Peyer's patch (tissue), 4 donors: ENCODE measurements at places on chromosomes 7 and 10. TPM values are rescaled to one million over a fixed set of nuclear protein-coding genes. Genes with fewer than 3 reads are reported as not detected.

- no peak for DNase-seq
These were observed 51.7 kb downstream of the ZNF438 start for GRCh38 chr10:30979956-30980355.

The PSD gene
- 1.6 TPM for total RNA-seq

DNA sequence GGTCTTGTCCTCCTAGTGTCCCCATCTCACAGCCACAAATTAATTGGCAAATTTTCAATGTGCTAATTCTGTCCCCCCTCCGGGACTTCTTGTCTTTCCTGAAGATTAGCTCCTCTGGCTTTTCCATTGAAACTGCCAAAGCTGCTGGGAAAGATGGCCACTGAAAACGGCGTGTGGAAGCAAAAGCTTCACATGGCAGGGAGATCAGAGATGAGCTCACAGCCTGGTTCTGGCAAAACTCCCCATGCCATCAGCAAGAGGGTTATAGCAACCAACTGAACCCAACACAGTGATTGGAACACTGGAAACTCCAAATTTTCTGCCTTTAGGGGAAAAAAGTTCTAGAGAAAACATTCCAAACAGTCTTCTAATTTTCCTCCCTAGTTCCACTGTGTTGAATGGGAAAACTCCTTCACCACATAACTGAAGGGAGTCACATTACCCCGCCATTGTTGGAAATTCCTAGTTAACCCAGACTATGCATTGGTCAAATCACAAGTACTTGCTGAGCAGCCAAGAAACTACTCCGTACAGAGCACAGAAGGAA lies 37.0 kb downstream of the NRAP start:
- no peak for DNase-seq

DNA sequence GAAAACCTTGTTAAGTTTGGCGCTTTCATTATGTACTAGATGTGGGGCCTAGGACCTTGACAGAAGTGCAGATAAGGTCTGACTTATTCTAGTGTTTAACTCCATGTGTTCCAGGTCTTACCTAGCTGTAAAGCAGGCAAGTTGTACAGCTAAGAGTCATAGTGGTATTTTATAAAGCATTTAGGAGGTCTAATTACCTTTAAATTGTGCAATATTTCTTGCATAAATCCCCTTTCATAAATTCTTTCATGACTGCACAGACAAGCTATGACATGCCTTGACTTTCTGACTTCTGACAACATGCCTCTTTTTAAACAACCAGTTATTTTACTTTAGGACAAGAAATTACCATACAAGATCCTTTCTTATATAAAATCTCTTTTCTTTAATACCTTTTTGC lies 151.6 kb upstream of the VSTM2A start:
- no peak for DNase-seq

DNA sequence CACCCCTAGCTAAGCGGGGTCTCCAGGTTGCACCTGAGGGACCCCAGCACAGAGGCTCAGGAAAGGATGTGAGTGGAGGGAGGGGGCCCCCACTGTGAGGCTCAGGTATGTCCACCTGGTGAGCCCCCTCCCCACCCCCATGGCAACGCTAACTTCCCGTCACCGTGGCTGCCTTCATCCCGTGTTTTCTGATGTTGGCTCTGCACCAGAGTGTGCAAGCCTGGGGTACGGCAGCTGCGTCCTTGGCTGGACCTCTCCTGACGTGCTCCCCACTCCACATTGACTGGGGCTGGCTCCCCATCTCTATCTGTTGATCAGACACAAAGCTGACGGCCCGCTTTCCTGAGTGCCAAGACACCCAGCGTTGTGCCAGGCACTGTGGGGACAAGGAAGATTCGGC lies 136.7 kb downstream of the ACTR3B start:
- no peak for DNase-seq

The TBXAS1 gene
- 227 TPM for total RNA-seq

The GIMAP4 gene
- 22.5 TPM for total RNA-seq

DNA sequence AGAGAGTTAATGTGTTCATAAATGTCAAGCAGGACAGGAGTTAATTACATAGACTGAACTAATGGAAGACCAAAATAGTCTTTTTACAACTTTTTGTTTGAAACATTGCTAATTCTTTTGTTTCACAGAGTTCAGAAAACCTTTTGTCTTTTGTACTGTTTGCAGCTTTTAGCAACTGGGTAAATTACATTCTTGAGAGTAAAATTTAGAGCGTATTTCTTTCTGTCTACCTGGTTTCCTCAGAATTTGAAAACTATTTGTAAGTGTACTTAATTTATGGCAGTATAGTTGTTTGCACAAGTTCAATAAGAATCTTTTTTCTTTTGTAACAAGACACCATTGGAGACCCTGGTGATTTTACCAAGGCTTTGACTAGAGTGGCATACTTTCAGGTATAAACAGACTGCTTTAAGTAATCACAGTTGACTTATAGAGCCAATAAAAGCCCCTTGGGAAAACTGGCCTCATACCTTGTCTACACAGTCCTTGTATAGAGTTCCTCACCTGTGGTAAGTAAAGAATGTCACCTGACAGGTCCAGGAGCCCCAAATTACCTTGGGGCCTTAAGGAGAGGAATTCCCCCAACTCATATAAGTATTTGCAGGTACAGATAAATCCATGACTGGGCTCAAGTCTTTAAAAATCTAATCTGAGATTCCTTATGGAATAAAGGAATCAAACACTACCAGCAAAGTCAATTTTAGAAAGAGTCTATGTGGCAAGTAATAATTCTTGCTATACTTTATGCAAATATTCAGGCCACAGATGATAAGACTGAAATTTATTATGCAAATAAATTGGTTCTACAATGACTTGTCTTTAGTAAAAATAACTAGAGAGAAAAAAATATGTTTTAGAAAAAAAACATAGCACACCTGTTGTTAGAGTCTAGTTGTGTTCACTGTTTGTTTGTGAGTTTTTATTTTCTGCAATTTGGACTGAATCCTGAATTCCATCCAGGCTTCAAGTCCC lies 23.6 kb upstream of the CREB3L2 start:
- no peak for DNase-seq

GRCh38 chr10:79407811-79408795 lies 37.3 kb downstream of the ZCCHC24 start:
- DNase-seq: no peak

- no peak for DNase-seq
These were observed 81.3 kb upstream of the ARHGAP21 start for GRCh38 chr10:24804956-24805355.

DNA sequence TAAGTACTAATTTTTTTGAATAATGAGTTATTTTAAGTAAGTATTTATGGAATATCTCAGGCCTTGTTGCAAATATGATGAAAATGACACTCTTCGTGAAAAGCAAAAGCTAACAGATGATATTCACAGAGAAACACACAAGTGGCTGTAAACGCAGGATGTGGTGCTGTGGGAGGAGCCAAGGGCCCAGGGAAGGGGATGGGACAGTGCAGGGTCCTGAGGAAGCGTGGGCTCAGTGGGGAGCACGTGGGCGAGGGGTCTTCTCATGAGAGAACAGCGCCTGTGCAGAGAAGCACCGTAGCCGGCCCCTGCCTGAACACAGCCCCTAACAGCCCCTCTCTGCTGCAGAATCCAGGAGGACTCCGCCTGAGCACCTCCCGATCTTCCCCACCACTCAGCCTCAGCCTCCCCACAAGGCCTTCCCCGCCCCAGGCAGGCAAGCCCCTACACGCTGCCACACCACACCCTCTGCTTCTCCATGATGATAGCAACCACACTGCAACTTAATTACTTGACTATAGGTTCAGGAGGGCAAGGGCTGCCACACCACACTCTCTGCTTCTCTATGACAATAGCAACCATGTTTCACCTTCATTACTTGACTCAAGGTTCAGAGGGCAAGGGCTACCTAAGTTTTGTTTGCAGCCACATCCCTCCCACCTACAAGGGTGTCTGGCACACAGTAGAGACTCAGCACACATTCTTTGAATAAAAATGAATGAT lies 152.6 kb upstream of the RNF32 start:
- DNase-seq: no peak

The FGL2 gene
- 25.7 TPM for total RNA-seq

The NUTM2E gene
- total RNA-seq: not detected

GRCh38 chr7:130112093-130112492 lies 41.8 kb downstream of the KLHDC10 start:
- no peak for DNase-seq

The FGFR2 gene
- total RNA-seq: 18.4 TPM

DNA sequence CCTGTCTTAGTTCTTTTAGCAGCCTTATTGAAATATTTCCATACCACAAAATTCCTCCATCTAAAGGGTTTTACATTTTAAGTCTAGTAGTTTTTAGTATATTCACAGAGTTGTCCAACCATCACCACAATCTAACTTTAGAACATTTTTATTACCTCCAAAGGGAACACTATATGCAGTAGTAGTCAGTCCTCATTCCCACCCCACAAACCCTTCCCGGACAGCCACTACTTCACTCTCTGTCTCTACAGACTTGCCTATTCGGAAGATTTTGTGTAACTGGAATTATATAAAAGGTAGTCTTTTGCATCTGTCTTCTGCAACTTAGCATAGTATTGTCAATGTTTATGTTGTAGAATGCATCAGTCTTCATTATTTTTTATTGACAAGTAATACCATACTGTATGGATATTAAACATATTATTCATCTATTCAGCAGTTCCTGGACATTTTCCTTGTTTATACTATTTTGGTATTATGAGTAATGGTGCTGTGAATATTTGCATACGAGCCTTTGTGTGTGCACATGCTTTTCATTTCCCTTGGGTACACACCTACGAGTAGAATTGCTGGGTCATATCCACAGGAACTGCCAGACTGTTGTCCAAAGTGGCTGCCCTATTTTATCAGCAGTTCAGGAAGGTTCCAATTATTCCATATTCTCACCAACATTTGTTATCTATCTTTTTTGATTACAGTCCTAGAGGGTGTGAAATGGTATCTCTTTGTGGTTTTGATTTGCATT lies 60.9 kb upstream of the LANCL2 start:
- DNase-seq: no peak

The FLNC gene
- total RNA-seq: 8.3 TPM

DNA sequence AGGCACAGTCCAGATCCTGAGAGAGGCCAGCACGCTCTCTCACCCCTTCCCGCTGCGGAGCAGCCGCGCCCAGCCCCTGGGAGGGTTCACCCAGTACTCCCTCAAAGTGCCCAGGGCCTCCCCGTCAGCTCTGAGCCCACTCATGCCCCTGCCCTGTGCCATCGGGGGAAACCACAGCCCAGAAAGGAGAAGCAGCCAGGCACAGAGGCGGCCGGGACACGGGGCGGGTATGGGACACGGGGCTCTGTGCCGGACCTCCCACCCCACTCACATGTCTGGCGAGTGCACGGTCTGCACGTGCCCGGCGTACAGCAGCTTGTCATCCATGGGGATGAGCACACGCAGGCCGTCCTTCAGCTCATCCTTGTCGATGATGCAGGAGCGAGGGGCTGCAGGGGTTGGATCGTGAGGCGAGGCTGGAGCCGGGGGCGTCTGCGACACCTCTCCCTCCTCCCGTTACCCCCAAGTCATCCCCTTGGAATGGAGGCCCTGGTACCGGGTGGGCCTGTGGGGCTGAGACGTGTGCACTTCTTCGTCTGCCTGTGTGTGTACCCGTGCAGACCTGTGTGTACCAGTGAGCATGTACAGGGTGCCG lies 38.2 kb downstream of the SLC29A4 start:
- DNase-seq: no peak

The CPA4 gene
- not detected for total RNA-seq

DNA sequence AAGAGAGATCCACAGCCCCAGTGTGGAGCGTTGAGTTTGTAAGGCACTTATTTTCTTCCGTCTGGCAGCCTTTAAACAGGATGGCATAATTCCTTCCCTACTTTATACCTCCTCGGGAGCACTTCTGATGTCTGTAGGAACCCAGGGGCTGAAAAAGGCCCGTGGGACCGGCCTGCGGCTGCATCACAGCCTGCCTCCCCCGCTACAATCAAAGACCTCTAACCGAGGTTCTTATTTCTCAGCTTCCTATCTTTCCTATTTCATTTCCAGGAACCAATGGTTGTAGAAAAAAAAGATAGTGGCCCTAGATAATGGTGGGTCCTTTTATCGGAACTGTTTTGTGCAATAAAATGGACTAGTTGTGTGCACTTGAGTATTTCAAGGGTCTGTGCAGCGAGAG lies 4.1 kb upstream of the CTBP2 start:
- DNase-seq: no peak

DNA sequence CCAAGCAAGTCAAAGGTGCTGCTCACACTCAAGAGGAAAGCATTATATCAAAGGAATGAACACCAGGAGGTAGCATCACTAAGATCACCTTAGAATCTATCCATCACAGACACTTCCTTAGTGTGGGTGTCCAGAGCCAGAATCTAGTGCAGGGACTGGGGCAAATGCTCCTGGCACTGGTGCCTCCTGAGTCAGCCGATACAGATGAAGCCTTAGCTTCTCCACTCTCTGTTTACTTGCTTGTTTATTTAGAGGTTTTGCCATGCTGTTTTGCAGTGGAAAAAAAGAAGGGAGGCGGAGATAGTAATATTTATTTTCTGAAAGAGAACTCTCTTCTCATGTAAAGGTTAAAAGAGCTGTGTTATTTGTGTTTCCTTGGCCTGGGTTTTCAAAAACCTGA lies 303.1 kb downstream of the WDR11 start:
- DNase-seq: no peak

DNA sequence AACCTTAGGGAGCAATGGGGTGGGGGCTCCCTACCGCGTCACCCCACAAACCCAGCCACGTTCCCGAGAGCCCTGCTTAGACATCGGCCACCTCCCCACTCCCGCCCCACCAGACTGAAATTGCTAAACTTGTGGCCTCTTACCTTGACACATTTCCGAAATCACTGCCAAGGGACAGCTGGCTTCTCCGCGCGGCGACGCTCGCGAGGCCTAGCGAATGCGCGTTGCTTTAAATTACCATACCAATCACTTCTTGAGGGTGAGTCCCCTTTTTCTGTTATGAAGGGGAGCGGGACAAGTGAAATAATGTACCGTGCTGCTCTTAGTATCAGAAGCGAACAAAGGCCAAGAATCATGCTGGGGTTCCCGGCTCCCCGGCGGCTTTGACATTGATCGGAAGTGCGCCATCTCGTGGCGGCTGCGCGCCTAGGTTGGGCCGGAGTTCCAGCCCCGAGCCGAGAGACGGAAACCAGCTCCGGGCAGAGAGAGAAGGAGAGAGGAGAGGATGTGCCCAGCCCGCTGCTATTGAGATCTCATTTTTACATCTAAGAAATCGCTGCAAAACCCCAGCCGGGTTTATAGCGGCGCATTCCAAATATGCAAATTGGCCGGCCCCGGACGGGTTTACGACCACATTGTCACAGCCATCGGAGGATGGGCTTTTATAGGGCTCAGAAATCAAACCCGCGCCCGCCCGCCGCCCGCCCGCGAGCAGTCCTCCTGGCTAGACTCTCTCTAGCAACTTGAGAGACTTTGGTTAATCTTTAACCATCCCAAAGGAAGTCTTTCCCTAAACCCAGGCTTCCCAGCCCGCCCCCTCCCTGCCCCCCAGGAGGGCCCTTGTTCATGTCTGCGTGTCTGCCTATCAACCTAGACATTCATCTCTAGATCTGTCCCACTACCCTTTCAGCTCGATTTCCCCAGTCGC lies 5.3 kb downstream of the HOXA11 start:
- DNase-seq: peak; percentile 91

GRCh38 chr7:44104860-44105771 lies 971 bp downstream of the AEBP1 start:
- DNase-seq: no peak

The ELN gene
- total RNA-seq: 39.9 TPM

- peak; percentile 81 for DNase-seq
These were observed 695 bp downstream of the PRKAG2 start for GRCh38 chr7:151875942-151876898.
